ENCODE measurements at places on chromosomes 5 and 9.
A peak's percentile ranks its signal among the peaks of the same experiment; 100 is the strongest.

DNA sequence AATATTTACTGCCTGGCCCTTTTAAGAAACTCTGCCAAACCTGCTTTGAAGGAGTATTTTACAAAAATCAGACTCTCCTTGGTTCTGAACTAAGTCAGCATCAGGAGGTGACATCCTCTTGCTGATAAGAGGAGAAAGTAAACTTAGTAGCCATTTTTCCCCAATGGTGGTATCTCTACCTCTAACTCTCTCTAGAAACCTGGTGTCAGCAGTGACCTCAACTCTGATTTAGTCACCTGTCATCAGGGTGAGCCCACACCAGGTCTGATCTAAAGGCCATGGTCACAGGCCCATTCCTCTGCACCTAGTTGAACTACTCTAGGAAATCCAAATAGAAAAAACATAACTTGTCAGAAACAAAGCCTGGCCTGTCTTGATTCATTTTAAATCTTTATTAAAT lies 4.2 kb downstream of the CARNMT1 start:
- peak; percentile 51 for DNase-seq

DNA sequence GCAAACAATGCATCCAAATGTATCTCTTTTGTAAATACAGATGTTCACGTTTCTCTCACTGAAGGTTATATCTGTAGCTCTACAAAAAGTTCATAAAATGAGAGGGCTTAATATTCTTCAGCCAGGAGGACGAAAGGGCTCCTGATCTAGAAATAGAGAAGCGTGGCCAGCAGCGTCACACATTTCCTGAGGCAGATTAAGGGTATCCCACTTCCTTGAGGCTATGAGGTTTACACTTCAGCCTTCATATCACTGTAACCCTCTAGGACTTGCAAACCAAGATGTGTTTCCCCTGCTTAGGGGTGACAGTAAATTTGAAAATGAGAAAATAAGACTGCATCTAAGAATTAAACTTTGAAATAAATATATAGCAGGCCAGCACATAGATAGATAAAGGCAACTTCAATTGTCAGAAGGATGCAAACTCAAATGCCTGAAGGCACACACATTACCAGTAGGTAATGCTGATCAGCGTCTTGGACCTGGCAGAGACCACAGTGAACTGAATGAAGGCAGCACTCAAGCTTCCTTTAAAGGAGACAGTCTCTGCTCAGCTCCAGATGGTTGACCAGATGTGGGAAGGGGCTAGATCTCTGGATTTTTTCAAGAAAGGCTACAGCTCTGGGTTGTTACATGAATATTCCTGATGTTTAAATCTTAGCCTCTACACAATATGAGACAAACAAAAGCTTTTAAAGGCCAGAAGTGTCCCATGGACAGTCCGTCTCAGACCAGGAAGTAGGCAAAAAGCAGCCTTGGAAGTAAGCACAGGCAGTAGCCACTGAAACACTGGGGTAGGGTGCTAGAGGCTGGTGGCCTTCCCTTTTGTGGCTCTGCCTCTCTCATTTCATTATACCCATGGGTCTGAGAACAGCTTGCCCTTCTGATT lies 197.7 kb downstream of the MCTP1 start:
- DNase-seq = no peak

- DNase-seq = no peak
Observed at GRCh38 chr5:134090522-134090921, 24.0 kb upstream of the TCF7 start.

DNA sequence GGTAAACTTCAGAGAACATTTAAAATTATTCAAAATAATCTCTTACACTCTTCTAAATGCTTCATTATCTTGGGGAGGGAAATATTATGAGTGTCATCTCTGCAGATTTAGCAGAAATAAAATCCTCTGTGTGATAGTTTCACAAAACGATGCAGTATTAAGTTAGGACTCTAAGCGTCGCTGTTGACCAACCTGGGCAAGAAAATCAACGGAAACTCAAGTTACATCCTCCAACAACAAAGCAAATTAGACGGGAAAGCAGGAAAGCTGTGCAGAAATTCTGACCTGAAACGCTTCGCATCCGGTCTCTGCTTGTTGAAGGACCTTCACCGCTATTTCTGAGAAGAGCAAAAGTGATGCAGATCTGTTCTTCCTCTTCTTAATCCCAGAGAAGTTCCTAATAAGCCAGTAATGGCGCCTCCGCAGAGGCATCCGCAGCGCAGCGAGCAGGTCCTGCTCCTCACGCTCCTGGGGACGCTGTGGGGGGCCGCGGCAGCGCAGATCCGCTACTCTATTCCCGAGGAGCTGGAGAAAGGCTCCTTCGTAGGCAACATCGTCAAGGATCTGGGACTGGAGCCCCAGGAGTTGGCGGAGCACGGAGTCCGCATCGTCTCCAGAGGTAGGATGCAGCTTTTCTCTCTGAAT lies at the start of gene PCDHGA6:
TSS of gene PCDHGA6 (plus strand) at position 219 of the 645 bp plus-strand sequence. CDS start at position 412, 193 bp downstream.
- no peak for DNase-seq

DNA sequence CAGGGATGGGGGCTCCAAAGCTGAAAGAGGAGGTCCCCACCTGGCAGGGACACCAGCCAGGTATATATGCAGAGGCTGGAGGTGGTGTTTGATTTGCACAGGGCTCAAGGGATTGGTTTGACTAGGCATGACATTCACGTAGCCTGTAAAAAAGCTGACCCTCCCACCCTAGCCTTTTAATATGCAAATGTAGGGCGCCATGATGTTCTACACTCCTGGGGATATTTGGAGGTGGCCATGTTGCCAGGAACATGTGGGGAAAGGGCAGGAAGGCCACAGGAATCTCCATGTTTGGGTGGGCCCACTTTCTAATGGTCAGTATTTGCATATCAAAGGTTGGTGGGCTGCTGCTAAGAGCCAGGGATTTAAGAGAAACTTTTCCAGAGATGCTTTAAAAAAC lies 12.0 kb upstream of the THG1L start:
- no peak for DNase-seq

DNA sequence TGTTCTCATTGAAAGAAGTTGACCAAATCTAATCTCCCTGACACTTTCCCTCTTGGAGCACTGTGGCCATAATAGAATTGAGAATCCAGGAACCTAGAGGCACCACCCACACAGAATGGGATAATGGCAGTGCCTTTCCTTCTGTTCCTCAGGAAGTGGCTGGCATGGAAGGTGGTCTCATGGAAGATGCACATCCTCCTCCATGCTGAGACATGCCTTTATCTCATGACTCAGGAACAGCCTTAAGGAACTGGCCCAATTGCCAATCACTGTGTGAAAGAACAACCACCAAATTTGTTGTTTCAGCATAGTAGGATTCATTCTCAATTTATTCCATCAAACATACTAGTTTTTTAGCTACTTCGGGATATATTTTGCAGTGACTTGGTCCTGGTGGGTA lies 137.5 kb upstream of the RASGRF2 start:
- DNase-seq = no peak

GRCh38 chr5:76704131-76704663 lies 11.7 kb upstream of the F2R start:
- no peak for DNase-seq

GRCh38 chr5:34854459-34855174 lies 15.7 kb downstream of the TTC23L start:
- DNase-seq = no peak

- no peak for DNase-seq
Observed at GRCh38 chr9:132539096-132539495, 43.3 kb upstream of the BARHL1 start.

DNA sequence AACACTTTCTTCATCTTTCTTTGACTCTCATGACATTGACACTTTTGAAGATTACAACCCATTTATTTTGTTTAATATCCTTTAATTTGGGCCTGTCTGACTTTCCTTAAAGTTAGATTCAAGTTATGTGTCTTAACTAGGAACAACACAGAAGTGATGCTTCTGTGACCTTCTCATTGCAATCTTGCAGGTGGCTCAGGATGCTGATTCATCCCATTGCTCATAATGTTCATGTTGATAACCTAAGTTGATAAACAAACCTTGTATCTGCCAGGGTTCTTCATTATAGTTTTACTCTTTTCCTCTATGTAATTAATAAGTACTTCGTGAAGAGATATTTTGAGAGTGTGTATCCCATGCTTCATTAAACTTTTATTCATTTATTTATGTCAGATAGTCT lies 107.2 kb upstream of the SHB start:
- DNase-seq = no peak

- DNase-seq = no peak
Observed at GRCh38 chr5:32055891-32056866, 117.9 kb downstream of the GOLPH3 start.

GRCh38 chr5:66197764-66198405 lies 53.8 kb downstream of the SREK1 start:
- DNase-seq = no peak

GRCh38 chr9:130981756-130982137 lies 27.2 kb upstream of the LAMC3 start:
- DNase-seq = no peak

- no peak for DNase-seq
Observed at GRCh38 chr5:172451771-172452197, 2.5 kb downstream of the SH3PXD2B start.

- DNase-seq = peak; percentile 77
Observed at GRCh38 chr9:89428901-89429890, 68.7 kb downstream of the SEMA4D start.

- DNase-seq = peak; percentile 57
Observed at GRCh38 chr9:16030528-16031185, 477.8 kb downstream of the CCDC171 start.

DNA sequence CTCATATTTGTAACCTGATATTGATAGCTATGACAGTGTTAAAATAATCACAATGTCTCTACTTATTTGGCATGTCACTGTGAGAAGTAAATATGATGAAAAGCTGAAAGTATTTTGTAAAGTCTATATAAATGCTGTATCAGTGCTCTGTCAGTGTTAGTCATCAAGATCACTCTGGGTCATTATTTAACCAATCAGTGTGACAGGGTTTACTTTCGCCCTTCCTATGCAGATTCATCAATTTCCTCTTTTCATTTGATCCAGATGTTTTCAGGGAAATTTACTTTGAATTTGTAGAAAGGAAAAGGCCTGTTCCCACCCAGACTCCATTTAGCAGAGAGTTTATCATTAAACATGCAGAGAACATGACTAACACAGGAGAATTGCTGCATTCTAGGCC lies 9.9 kb upstream of the PCSK5 start:
- DNase-seq = no peak

GRCh38 chr9:137294681-137295237 lies 7.3 kb downstream of the NRARP start:
- no peak for DNase-seq

- DNase-seq = no peak
Observed at GRCh38 chr5:98069876-98070512, 703.5 kb upstream of the RGMB start.

- no peak for DNase-seq
Observed at GRCh38 chr5:65087154-65087553, 318.4 kb downstream of the CWC27 start.

DNA sequence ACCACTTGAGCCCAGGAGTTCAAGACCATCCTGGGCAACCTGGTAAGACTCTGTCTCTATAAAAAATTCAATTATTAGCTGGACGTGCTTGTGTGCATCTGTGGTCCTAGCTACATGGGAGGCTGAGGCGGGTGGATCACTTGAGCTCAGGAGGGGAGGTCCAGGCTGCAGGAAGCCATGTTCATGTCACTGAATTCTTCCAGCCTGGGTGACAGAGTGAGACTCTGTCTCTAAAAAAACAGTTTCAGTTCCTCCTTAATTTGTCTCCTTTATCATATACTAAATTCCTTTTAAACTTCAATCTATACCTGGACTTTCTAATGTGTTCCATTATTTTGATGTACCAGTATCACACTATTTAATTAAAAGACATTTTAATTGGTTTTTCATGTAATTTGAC lies 422.2 kb upstream of the TLE4 start:
- no peak for DNase-seq

- DNase-seq = no peak
Observed at GRCh38 chr5:95864944-95865504, 42.5 kb upstream of the GLRX start.

DNA sequence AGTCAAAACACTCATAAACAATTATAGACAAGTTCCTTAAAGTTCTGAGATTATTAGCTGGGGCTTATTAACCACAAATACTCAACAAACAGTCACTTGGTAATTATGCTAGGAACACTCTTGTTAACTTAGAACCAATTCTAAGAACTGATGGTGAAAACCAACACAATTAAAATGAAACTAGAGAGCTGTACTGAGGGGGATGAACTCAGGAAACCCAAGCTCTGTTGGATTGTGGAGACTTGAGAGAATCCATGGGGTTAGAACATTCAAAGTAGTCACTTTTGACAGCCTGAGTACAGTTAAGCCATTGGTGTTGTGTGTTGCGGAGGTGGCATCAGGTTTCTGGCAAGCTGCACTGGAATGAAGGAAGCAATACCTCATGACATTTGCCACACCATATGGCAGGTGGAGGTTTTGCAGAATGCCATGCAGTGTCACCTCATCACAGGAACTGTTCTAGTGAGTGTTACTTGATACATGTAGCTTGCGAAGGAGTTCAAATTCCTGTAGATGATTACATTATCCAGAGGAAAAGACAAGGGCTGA lies 480.9 kb upstream of the CD180 start:
- no peak for DNase-seq

DNA sequence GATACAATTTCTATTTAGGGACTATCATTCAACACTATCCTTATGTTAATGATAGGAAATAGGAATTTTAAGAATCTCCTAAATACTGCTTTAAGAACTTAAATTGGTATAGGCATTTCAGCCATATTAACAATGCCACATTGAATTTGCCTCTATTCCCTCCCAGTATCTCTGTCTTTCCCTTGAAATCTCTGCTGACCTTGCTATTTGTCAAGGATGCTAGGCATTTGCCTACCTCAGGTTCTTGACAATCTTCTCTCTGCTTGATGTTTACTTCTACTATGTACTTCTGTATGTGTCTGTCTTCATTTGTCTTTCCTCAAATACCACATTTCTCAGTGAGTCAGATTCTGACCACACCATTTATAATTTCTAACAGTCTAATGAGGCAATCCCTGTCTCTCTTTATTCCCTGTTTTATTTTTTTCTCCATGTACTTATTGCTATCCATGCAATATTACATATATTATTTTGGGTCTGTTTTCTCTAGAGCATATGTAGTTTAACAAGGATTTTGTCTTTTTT lies 1461.4 kb upstream of the CDH9 start:
- DNase-seq = no peak

GRCh38 chr9:111985315-111985714 lies 88.7 kb downstream of the UGCG start:
- no peak for DNase-seq

- no peak for DNase-seq
Observed at GRCh38 chr5:74517700-74518099, 122.8 kb downstream of the ENC1 start.

GRCh38 chr9:6852243-6852963 lies 94.6 kb downstream of the KDM4C start:
- DNase-seq = no peak

- peak; percentile 42 for DNase-seq
Observed at GRCh38 chr9:37836386-37836785, 35.8 kb downstream of the DCAF10 start.

DNA sequence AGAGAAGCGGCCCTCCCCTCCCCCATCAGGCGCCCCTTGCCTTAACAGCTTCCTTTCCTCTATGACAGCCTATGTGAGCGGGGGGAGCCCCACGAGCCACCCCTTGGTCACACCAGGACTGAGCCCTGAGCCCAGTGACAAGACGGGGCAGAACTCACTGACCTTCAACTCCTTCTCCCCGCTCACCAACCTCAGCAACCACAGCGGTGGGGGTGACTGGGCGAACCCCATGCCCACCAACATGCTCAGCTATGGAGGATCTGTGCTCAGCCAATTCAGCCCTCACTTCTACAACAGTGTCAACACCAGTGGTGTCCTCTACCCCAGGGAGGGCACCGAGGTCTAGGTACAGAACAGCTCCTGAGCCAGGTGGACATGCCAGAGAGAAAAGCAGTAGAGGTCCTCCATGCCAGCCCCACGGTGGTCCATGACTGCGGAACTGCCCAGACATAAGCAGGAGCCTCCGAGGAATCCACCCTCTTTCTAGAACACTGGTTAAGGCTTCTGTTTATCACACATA lies 2.6 kb downstream of the FOXI1 start:
- DNase-seq = peak; percentile 28
